ENCODE measurements at places on chromosomes 1 and 21.

DNA sequence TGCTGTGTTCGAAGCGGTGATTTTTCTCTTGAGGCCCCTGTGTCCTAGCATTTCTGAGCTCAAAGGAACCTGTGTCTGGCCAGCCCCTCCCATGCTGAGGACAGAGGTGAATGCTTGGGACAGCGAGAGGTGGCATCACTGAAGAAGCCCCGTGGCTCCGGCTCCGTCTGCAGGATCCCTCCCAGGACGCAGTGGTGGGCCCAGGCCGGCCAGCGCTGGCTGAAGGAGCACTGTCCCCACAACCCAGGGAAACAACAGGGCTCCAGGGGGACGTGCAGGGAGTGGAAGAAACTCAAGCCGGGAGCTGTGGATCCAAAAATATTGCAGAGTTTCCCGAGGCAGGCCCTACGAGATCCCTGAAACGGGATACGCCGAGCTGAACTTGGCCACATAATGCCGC, 164.0 kb upstream of the ARHGEF16 start:
- DNase-seq: no peak

DNA sequence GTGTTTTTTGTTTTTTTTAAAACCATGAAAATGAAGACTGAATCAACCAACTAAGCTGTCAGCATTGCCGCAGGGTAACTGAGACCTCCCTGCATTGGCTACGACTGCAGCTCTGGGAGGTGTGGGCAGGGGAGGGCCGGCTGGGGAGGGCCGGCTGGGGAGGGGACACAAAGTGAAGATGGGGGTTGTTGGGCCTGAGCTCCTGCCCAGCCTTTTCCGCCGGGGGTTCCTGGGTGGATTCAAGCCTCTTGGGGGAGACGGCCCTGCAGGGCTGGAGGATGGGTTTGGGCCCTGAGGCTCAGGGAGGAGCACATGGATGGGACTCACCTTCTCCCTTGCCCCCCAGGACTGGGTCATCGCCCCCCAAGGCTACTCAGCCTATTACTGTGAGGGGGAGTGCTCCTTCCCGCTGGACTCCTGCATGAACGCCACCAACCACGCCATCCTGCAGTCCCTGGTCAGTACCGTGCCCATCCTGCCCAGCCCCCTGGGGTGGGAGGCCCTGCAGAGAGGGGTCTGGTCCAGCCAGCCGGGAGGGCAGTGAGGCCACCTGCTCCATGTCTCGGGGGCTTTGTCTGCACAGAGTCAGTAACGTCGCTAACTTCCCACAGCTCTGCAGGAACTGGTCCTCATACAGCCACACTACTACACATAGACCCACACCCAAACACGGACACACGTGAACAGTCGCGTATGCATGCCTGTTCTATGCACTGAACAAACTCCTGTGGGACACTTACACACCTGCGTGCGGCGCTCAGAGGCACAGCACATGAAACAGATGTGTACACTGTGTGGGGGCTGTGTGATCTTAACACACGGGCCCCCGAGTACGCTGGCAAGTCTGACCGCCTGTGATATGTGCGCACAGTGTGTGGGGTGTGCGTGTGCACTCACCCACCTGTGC, 31.5 kb downstream of the BMP8A start:
- no peak for DNase-seq

GRCh38 chr1:110620250-110620615, 14.1 kb upstream of the KCNA2 start:
- no peak for DNase-seq

GRCh38 chr1:175079338-175079737, 11.7 kb downstream of the TNN start:
- DNase-seq: no peak

DNA sequence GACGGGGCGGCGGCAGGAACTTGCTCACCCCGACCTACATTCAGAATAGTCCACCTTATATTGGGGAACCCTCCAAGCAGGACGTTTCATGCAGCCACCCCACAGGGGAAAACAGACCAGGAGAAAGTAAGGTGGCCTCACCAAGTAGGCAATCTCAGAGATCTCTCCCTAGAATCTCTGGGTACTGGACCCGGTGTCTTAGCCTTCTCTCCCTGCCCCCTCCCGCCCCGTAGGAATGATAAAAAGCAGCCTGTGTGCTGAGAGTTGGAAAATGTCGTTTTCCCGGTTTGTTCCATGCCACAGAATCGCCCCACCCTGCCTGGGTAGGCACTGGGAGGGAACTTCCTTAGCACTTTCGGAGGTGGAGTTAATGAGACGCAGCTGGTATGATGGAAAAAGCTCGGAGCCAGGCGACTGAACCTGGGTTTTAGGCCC, 789 bp upstream of the PTPN14 start:
- no peak for DNase-seq
